CD14-positive monocyte (primary cell): ENCODE measurements at places on chromosomes 1 and 21.

GRCh38 chr1:19812875-19813642, 2.0 kb downstream of the RNF186 start:
- no peaks in the 10 kb centered on the region for H3K36me3 ChIP-seq
- DNase-seq = no peak
- H3K4me1 ChIP-seq = no peaks in the 10 kb centered on the region
- H3K27me3 ChIP-seq = no peaks in the 10 kb centered on the region
- H3K4me3 ChIP-seq = no peak overlapping the region

GRCh38 chr1:245678860-245679411, 524.2 kb downstream of the KIF26B start:
- H3K27ac ChIP-seq = no peak overlapping the region
- H3K27me3 ChIP-seq = no peaks in the 10 kb centered on the region
- H3K4me3 ChIP-seq = no peak overlapping the region
- no peaks in the 10 kb centered on the region for H3K36me3 ChIP-seq

GRCh38 chr1:68516066-68516465, 19.2 kb upstream of the DEPDC1 start:
- DNase-seq = no peak
- H3K4me3 ChIP-seq = no peak overlapping the region
- H3K36me3 ChIP-seq = no peaks in the 10 kb centered on the region

GRCh38 chr1:17795836-17796645, 40.9 kb downstream of the ACTL8 start:
- H3K36me3 ChIP-seq = no peaks in the 10 kb centered on the region
- no peaks in the 10 kb centered on the region for H3K27me3 ChIP-seq
- no peak overlapping the region for H3K4me3 ChIP-seq
- H3K4me1 ChIP-seq = peaks cover 3% of the 10 kb centered on the region
- no peak for DNase-seq
- no peak overlapping the region for H3K27ac ChIP-seq

DNA sequence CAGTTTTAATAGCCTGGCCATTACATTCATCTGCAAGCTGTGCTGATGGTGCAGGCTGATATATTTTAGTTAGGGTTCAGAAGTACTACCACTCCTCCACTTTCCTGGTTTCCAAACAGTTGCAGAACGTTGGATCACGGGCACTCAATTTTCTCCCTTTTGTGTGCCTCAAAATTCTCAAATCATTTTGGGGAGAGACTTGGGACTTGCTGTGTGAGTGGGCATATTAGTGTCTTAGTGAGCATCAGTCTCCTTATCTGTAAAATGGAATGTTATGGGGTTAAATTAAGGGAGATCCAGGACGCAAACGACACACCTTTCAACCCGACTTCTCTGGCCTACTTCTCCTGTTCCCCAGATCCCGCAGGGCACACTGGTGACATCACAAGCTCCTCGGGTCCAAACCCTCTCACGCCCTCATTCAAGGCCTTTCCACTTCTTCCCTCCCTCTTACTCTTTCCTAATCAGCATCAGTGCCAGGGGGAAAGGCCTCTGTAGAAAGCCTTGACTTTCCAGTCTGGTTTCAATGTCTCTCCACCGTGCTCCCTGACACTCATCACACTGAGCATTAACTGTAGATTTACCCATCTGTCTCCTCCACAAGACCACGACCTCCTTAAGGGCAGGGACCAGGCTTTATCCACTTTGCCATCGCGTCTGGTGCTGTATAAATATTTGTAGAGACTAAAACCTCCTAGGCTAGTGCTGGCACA, 1.2 kb downstream of the PIGP start:
- peaks cover 18% of the 10 kb centered on the region for H3K4me1 ChIP-seq
- H3K27ac ChIP-seq = peak overlapping the region; percentile 92
- DNase-seq = peak; percentile 13

DNA sequence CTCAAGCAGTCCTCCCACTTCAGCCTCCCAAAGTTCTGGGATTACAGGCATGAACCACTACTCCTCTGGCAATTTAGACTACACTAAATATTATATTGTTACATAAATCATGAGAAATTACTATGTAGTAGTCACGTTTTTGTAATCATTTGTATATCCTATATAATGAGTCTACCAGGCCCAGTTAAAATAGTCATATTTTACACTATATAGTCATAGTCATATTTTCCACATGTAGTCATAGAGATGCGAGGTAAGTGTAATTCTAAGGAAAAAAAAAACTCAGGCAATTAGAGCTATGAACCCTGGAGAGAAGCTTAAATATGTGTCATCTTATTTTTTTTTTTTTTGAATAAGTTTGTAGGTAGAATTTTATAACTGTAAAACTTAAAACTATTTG, 90.0 kb downstream of the FNBP1L start:
- H3K36me3 ChIP-seq = no peaks in the 10 kb centered on the region
- H3K4me3 ChIP-seq = no peak overlapping the region
- no peak overlapping the region for H3K27ac ChIP-seq
- H3K27me3 ChIP-seq = no peaks in the 10 kb centered on the region
- H3K4me1 ChIP-seq = no peaks in the 10 kb centered on the region
- DNase-seq = no peak

- no peak overlapping the region for H3K27ac ChIP-seq
- H3K4me1 ChIP-seq = no peaks in the 10 kb centered on the region
- H3K36me3 ChIP-seq = no peaks in the 10 kb centered on the region
Measured at GRCh38 chr1:53091841-53092645, 30.0 kb downstream of the PODN start.

- no peaks in the 10 kb centered on the region for H3K36me3 ChIP-seq
- peak overlapping the region; percentile 52 for H3K4me3 ChIP-seq
- peak overlapping the region; percentile 34 for H3K27ac ChIP-seq
- H3K4me1 ChIP-seq = peaks cover 10% of the 10 kb centered on the region
- peak; percentile 82 for DNase-seq
- peaks cover 11% of the 10 kb centered on the region for H3K27me3 ChIP-seq
Measured at GRCh38 chr21:33127154-33127867, 57.4 kb downstream of the OLIG1 start.

- H3K36me3 ChIP-seq = no peaks in the 10 kb centered on the region
- DNase-seq = no peak
- no peaks in the 10 kb centered on the region for H3K4me1 ChIP-seq
Measured at GRCh38 chr1:107262467-107263286, 121.8 kb downstream of the NTNG1 start.

DNA sequence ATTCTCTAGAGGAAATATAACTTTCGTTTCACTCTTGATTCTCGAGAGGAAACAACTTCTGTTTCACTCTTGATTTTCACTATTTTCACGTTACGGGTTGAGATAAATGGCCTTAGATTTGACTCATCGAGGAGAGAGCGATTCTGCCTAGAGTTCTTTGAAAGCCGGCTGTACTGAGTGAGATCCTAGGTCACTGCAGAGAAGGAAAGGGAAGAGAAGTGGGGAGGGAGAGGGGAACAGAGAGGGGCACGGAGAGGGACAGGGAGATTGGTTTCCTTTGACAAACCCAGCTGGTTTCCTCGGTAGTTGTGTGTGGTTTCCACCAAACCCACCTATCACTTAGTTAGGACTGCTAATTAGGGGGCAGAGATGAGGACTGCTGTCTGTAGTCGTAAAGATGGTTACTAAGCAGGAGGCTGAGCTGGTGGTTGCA, 21.6 kb upstream of the GPR137B start:
- no peak for DNase-seq
- H3K27ac ChIP-seq = no peak overlapping the region
- no peaks in the 10 kb centered on the region for H3K27me3 ChIP-seq

DNA sequence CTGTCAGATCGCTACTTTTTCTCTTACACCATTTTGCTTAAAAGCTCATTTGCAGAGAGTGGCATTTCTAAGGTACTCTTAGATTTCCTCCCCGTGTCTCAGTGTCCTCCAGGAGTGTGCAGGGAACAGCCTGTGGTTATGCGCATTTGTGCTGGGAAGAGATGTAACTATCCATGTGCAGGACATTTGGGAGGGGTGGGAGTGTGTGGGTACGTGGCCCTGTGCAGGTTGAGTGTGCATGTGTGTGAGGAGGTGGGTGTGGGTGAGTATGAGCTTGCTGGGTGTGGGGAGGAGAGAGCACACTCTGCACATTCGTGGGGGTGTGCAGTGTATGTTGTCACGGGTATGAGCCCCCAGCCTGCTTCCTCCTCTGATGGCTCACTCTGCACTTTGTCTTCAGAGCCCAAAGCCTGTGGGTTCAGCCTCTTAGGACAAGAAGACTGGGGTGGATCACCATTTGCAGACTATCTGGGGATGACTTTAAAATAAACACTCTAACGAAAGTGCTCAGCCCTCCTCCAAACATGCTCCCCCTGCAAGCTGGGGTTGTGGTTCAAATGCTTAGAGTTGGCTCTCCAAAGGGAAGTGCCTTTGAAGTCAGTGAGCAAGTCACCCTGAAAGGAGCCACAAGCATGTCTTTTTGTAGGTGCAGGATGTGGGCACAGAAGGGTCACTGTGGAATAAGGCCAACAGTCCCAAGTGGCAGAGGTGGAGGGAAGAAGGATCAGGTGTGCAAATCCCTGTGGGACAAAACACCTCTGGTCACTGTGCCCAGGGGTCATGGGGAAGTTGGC, 295.4 kb downstream of the RRAGC start:
- no peaks in the 10 kb centered on the region for H3K27me3 ChIP-seq
- no peak overlapping the region for H3K27ac ChIP-seq
- no peak for DNase-seq

DNA sequence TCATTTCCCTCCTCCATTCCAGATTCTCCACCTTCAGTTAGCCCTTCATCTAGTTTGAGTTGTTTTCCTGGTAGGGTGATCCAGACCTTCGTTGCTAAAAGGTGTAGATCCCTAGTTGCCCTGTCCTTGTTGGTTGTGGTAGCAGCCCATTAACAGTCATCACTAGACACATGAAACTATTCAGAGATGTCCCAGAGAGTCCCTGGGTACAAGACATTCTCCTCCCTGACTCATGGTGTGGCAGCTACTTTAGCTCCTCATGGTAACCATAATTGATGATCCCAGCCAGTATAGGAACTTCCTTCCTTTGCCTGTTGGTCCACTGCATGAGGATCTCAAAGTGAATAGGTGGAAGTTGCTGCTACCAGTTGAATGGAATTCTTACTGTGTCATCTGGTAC, 6.0 kb upstream of the SH2D2A start:
- no peak for DNase-seq
- H3K4me3 ChIP-seq = no peak overlapping the region
- no peaks in the 10 kb centered on the region for H3K36me3 ChIP-seq
- no peaks in the 10 kb centered on the region for H3K4me1 ChIP-seq
- peaks cover 3% of the 10 kb centered on the region for H3K27me3 ChIP-seq

DNA sequence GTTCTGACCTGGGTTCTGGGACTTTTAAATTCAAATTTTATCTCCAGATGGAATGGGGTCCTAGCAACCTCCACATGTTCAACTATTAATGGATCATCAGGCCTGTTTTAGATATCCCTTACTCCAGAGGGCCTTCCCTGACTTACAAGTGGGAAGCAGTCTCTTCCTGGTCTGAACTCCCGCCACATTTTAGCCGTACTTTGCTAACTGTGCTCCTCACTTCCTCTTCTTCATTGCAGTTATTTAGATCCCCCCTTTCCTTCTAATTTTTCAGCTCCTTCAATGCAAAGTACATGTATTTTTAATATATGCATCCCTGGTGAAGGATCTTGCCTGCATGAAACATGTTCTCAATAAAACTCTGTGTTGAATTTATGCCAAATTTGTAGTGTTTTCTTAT, 3.7 kb downstream of the CD1A start:
- no peak overlapping the region for H3K4me3 ChIP-seq
- H3K36me3 ChIP-seq = no peaks in the 10 kb centered on the region
- H3K27me3 ChIP-seq = peaks cover 41% of the 10 kb centered on the region
- no peak for DNase-seq
- H3K27ac ChIP-seq = no peak overlapping the region

DNA sequence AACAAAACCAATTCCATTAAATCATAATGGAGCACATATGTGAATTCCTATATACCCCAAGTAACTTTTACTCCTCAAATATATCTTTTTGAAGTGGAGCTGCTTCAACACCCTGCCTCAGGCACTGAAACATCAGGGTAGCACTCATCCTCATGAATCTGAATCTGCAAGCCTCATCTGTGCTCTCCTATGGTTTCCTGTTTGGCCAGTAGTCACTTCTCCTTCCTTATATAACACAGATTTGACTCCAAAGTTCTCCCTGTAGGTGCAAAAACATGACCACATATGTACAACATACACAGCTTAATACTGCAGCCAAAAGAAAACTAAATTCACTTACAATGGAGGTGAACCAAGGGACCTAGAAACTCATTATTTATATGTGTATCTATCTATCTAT, 7.2 kb downstream of the TRIT1 start:
- DNase-seq = peak; percentile 71

DNA sequence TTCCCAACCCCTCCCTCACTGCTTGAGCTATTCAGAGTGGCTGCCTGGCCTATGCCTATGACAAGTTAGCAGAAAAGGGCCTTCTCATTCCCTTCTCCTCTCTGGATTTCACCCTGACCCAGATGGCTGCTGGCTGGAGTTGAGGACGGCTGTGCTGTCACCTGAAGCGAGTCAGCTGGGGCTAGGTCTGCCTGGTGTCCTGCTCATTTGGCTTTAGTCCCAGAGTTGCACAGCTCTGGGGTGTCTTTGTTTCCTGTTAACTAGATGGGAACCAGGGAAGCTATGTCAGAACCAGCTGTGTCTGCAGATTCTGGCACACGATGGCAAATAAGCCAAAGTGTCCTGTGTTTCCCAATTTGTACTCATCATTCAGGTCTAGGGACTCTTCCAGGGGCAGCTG, 52.9 kb downstream of the CNIH3 start:
- no peaks in the 10 kb centered on the region for H3K4me1 ChIP-seq
- no peaks in the 10 kb centered on the region for H3K27me3 ChIP-seq
- no peak overlapping the region for H3K27ac ChIP-seq
- H3K4me3 ChIP-seq = no peak overlapping the region
- no peaks in the 10 kb centered on the region for H3K36me3 ChIP-seq
- no peak for DNase-seq

DNA sequence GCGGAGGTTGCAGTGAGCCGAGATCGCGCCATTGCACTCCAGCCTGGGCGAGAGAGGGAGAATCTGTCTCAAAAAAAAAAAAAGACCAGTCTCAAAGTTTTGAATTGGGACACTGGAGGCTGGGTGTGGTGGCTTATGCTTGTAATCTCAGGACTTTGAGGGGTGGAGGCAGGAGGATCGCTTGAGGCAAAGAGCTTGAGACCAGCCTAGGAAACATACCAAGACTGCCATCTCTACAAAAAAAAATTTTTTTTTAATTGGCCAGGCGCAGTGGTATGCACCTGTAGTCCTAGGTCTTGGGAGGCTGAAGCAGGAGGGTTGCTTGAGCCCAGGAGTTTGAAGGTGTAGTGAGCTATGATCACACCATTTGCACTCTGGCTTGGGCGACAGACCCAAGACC, 3.9 kb downstream of the ZBTB8B start:
- H3K4me1 ChIP-seq = peaks cover 5% of the 10 kb centered on the region
- DNase-seq = no peak
- no peak overlapping the region for H3K4me3 ChIP-seq
- H3K36me3 ChIP-seq = no peaks in the 10 kb centered on the region

DNA sequence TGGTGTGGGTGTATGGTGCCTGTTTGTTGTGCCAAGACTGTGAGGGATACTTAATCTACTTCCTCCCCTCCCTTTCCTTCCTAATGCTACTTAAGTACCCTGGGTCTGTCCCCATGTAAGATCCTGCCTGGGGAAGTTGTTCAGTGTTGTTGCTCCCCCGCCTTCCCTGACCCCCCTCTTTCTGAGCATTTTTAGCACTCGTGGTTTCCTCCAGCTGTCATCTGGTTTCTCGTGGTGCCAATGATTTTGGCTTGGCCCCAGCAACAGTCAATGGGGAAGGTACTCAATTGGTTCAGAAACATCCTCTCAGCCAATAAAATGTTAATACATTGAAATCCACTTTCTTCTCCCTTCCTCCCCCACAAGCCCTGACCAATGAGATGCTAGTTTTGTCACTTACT, 8.0 kb upstream of the B4GALT3 start:
- H3K27ac ChIP-seq = peak overlapping the region; percentile 96
- H3K4me3 ChIP-seq = peak overlapping the region; percentile 45
- H3K4me1 ChIP-seq = peaks cover 83% of the 10 kb centered on the region
- peak; percentile 94 for DNase-seq

GRCh38 chr1:86860424-86860823, 53.5 kb downstream of the SELENOF start:
- no peaks in the 10 kb centered on the region for H3K27me3 ChIP-seq
- H3K4me3 ChIP-seq = no peak overlapping the region
- peaks cover 4% of the 10 kb centered on the region for H3K36me3 ChIP-seq
